Activated CD4-positive, CD25-positive, alpha-beta regulatory T cell treated with anti-CD3 and anti-CD28 coated beads, Interleukin-2, amount 50 U/mL, for 16 hours (primary cell): ENCODE measurements at places on chromosomes 4 and X.

DNA sequence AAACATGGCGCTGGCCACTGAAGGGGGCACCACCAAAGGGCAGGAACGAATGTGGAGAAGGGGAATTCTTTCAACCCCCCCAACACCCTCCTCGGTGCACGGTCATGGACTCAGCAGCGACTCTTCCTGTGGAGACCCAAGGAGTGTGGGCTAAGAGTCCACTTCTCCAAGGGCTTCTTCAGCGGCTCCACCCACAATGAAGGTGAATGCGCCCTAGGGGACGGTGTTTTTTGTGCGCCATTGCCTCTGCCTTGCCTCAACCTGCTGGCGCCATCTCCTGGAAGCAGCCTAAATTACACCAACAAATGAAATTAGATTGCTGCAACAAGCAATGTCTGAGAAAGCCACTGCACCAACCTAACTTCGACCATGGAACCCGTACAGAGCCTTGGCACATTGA lies 169.2 kb upstream of the MAGEB18 start:
- no peak for DNase-seq

DNA sequence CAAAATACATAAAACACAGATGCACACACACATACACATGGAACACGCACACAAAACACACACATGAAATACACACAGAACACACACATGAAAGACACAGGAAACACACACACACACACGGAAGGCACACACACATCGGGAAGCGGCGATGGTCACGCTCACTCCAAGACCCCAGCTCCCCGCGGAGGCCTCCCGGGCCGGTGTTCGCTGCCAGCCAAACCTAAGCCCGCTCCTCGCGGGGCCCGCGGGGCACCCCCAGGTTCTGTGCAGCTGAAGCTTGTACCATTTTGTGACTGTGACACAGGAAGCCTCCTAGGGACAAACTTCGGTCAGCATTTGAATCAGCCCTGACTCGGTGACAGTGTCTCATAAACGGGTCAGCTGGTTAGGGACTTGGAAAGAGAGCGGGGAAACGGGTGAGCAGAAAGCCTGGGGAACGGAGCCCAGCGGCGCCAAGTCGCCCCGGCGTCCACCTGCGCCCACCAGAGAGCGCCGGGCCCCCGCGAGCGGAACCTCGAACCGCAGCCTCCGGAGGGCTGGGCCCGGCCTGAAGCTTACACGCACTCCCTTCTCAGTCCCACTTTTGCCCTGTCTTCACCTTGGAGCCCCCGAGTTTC lies 32.1 kb downstream of the F11 start:
- no peak for DNase-seq

DNA sequence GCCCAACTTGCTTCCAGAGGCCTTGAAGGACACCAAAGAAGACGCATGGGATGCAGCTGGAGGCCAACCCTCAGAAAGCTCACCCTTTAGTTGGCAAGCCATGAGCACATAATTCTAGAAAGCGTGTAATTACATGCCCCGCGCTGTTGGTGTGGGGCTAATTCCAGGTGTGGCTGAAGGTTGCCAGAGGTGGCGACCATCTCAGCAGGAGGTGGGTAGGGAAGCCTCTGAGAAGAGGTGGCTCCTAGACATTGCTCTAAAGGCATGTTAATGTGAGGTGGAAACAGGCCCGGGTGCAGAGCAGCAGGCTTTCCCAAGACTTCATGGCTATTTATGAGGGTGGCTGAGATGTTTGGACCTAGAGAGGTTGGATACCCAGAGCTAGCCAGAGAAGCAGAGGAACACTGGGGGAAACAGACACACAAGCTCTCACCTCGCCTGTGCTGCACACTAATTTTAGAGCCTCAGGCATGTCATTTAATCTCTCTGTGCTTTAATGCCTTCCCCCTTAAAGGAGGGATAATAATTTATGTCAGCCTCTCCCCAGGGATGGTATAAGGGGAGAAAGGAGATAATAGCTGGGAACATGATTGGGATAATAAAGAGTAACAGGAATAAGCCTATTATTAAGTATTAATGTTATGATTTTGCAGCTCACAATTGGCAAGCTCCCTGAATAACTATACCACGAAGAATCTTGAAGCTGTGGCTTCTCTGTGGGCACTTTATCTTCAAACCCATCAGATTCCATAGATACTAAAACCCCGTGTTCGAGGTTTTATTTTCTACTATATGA lies 60.0 kb upstream of the HELT start:
- no peak for DNase-seq

DNA sequence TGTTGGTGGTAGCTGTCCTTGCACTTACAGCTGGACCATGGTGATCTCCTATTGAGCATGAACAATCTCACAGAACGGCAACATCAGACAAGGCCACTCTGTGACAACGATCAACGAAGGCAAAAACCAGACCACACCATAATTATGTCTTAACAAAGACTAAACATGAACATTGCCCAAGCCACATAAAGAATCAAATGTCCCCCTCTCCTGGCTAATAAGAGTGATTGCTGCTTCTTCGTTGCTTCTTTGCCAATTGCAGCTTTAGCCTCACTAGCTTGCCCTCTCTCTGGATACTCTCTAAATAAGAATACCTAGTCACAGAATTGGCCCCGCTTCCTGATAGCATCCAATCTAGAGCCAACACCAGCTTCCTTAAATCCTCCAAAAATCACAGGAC lies 41.5 kb upstream of the PGRMC1 start:
- DNase-seq: no peak

GRCh38 chr4:127138586-127138985 lies 494.2 kb upstream of the INTU start:
- no peak for DNase-seq

DNA sequence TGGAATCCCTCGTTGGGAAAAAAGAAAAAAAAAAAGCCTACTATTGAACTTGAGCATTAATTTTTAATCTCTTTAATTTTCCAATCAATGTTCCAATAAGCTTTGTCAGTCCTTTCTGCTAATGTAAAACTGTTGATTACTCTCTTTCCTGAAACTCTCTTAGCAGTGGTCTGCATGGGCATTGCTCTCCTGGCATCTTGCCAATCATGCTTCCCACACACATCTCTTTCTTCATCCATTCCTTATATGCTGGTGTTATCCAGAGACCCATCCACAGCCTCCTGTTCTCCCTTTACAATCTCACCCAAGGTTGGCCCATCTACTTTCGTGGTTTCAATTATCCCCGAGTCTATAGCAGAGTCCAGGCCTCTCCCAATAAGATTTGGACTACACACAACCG lies 31.8 kb upstream of the KCNE5 start:
- DNase-seq: no peak
